ENCODE measurements at places on chromosomes 6 and 20. TPM values are rescaled to one million over a fixed set of nuclear protein-coding genes. Genes with fewer than 3 reads are reported as not detected.

Gene SPATA25
- total RNA-seq: 1.2 TPM

Gene C2
- total RNA-seq: 18.0 TPM

Gene GPR63
- total RNA-seq: under 0.01 TPM

Gene NUDT3
- 42.4 TPM for total RNA-seq

Gene EPHA7
- total RNA-seq: not detected

Gene MMUT
- 16.2 TPM for total RNA-seq

Gene PCMTD2
- 51.0 TPM for total RNA-seq

Gene ZSCAN23
- 7.4 TPM for total RNA-seq

Gene PLCG1
- total RNA-seq: 72.4 TPM

Gene MUCL3
- total RNA-seq: not detected

Gene EGFL8
- total RNA-seq: 0.36 TPM

Data from osteoblast (primary cell).